ENCODE measurements at places on chromosomes 3 and 15.

- no peak overlapping the region for H3K27ac ChIP-seq
- no peaks in the 10 kb centered on the region for H3K36me3 ChIP-seq
- no peak overlapping the region for H3K4me3 ChIP-seq
- peaks cover 3% of the 10 kb centered on the region for H3K27me3 ChIP-seq
- H3K4me1 ChIP-seq = no peaks in the 10 kb centered on the region
These were observed 22.5 kb downstream of the KIF7 start for GRCh38 chr15:89632563-89633430.

DNA sequence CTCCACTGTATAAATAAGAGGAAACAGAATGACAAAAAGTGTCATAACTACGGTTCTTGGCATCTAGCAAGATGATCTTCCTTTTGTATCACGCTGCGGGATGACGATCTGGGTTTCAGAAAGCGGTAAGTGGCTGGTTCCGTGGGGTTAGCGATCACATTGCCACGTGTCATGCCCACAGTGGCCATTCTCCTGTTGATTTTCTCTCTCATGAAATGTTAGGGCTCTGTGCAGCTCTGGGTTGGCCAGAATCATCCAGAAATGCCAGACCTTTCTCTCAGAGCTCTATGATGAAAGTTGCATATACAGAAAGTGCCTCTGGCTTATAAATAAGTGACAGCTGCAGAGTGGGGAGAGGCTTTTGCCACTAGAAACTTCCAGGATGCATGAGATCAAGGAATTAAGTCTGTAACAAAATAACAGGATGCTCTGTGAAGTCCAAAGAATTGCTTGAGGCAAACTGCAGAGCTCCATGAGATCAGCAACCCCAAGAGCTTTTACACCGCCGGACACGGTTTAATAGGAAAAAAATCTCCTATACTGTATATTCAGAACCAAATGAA, 71.6 kb downstream of the ABTB1 start:
- H3K4me3 ChIP-seq = no peak overlapping the region
- no peak overlapping the region for H3K27ac ChIP-seq
- H3K4me1 ChIP-seq = no peaks in the 10 kb centered on the region
- peaks cover 25% of the 10 kb centered on the region for H3K27me3 ChIP-seq
- no peak for DNase-seq
- no peaks in the 10 kb centered on the region for H3K36me3 ChIP-seq

DNA sequence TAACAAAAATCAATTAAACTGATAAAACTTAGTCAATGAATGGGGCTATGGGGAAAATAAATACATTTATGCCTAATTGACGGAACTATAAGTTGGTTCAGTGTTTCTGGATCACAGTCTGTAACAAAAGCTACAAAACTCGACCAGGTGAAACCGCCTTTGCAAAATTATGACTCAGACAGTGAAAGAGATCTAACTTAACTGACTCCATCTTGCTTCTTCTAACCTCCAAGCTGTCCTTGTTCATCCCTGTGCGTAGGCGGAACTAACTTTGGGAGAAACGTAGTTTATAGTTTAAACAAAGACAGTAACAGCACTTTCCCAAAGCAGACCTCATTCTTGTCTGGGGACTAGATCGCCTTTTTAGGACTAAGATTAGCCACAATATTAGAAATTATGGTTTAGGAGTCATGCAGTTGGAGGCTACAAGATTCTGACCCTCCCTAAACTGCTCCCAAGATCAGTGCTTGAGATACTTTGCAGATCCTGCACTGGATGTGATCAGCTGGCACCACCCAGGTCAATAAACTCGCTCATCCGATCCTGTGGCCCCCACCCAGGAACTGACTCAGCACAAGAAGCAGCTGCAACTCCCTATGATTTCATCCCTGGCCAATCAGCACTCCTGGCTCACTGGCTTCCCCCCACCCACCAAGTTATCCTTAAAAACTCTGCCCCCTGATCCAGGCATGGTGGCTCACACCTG, 7.2 kb upstream of the MFGE8 start:
- H3K36me3 ChIP-seq = no peaks in the 10 kb centered on the region
- no peak for DNase-seq
- H3K27ac ChIP-seq = no peak overlapping the region
- H3K4me3 ChIP-seq = no peak overlapping the region
- H3K4me1 ChIP-seq = no peaks in the 10 kb centered on the region
- peaks cover 9% of the 10 kb centered on the region for H3K27me3 ChIP-seq

GRCh38 chr3:59994732-59995304, 945.0 kb upstream of the CFAP20DC start:
- H3K4me1 ChIP-seq = peaks cover 62% of the 10 kb centered on the region
- no peaks in the 10 kb centered on the region for H3K36me3 ChIP-seq
- DNase-seq = no peak
- no peaks in the 10 kb centered on the region for H3K27me3 ChIP-seq
- H3K4me3 ChIP-seq = no peak overlapping the region
- no peak overlapping the region for H3K27ac ChIP-seq
